ENCODE measurements at places on chromosomes 4 and X.

DNA sequence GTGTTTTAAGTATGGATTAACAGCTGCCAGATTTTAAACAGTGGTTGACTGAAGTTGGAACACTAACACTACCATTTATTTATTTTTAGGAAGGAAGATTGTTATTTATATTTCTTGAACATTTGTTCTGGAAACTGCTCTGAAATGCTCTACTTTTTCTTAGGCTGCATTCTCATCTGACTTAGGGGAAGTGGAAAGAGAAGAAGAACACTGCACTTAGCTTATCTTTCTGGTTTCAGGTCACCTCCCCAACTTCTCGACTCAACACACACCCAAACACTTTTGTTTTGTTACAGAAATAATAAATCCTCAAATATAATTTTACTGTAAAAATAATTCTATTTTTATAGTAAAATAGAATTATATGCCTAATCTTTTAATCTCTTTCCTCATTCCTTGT, 18.6 kb downstream of the BLTP1 start:
- no peak for DNase-seq

- DNase-seq = peak; percentile 41
Measured at GRCh38 chr4:108399610-108400265, 220.6 kb upstream of the RPL34 start.

GRCh38 chrX:117854806-117855205, 261.8 kb downstream of the KLHL13 start:
- no peak for DNase-seq

DNA sequence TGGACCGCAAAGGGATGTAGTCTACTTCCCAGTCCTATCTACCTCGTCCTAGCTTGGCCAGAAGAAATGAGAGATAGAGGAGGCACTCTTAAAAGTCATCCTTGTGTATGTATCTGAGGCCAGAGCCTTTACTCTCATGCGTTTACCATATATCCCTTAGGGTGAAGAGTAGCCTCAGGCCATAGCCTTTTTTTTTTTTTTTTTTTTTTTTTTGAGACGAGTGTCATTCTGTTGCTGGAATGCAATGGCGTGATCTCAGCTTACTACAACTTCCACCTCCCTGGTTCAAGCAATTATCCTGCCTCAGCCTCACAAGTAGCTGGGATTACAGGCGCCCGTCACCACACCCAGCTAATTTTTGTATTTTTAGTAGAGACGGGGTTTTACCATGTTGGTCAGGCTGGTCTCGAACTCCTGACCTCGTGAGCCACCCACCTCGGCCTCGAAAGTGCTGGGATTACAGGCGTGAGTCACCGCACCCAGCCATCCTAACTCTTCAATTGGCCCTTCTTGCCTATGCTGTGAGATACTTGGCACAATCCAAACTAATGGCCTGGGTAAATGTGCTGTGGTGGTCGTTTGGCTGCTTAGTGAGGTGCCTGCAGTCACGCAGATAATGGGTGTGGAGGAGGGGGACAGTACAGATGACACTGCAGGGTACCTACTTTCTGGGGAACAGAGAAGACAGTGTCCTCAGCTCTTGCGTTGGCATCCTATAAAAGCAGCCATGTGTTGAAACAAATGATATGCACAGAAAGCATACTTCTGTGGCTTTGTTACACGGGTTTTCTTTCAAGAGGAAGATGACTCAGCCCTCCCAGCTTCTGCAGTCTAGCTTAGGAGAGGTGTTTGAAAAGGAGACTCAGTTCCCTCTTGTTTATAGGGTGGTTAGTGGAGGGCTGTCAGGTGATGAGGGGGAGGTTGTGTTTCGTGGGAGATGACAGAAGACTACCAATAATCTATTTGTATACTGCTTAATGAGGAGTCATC, 10.4 kb upstream of the DGAT2L6 start:
- DNase-seq = no peak

GRCh38 chrX:70453024-70453618, 8.5 kb downstream of the DLG3 start:
- no peak for DNase-seq

GRCh38 chr4:143355540-143356217, 19.0 kb downstream of the GAB1 start:
- no peak for DNase-seq

GRCh38 chr4:168656946-168657473, 160.2 kb downstream of the PALLD start:
- DNase-seq = no peak

DNA sequence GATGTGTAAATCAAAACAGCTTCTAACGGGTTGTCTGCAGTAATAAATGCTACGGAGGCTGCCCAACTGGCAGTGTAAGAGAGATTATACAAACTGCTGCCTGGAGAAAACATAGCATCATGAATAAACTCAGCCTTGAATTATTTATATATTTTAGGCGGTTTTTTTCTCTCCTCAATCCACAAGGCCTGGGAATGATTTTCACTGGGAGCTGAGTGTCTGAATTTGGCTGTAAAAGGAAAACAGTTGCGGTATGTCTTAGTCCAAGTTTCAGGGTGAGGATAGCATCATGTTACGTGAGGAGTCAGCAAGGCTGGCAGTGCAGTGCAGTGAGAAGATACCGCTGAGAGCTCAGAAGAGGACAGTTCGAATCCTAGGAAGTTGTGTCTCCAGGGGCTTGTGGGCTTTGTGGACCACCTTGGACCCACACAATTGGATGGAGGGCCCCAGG, 291.5 kb upstream of the BOD1L1 start:
- no peak for DNase-seq

- DNase-seq = no peak
Measured at GRCh38 chr4:71095545-71095944, 102.1 kb downstream of the DCK start.

- no peak for DNase-seq
Measured at GRCh38 chr4:71872767-71873415, 89.0 kb upstream of the GC start.

DNA sequence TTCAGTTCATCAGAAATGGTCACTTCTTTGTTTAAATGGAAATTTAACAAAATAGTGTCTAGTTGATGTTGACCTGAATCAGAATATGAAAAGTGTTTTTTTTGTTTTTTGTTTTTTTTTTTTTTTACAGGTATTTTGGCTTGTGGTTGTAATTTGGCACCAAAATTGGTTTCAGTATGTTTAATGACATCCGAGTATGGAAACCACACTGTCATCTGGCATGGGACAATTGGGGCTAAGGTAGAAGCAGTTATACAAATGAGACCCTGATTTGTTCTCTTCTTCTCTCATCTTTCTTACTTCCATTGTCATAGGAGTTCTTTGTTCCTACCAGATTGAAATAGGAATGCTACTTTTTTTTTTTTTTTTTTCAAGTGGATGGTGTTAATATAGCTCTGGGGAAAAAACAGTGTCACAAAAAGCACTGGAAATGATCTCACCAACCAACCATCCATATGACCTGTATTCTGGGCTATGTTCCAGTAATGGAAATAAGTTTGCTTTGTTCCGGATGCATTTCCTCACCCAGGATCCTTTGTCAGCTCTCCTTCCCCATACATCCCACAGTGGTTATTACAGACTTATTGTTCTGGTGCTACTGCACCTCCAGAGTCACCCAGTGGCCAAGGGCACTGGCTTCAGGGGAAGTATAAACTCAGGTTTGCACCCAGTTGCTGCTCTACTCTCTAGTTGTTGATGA, 95.8 kb downstream of the ATXN3L start:
- DNase-seq = no peak

DNA sequence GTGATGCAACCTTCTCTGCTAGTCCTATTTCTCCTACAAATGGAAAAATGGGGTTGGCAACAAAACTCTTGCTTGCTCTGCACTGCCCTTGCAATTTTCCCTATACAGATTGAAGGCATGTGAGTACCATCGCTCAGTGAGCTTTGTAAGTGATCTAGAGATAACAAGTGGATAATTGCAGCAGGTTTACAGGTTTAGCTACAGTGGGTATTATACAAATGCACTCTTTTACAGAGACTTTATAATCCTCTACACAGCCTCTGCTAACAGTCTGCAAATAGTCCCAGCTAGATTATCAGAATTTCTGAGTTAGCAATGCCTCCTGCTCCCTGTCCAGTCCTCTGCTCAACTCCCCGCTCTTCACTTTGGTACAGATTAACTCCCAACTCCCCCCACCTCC, 11.1 kb downstream of the LEF1 start:
- no peak for DNase-seq

- DNase-seq = peak; percentile 30
Measured at GRCh38 chrX:118115953-118116712, 477 bp downstream of the KLHL13 start.

DNA sequence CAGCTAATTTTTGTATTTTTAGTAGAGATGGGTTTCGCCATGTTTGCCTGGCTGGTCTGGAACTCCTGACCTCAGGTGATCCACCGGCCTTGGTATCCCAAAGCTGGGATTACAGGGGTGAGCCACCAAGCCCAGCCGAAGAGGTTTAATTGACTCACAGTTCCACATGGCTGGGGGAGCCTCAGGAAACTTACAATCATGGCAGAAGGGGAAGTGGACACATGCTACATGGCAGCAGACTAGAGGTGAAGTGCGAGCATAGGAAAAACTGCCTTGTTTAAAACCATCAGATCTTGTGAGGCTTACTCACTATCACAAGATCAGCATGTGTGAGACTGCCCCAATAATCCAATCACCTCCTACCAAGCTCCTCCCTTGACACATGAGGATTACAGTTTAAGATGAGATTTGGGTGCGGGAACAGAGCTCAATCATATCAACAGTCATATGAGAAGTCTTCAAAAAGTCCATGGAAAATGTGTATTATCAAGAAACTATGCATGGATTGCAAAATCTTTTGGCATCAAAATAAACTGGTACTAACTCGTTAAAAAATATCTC, 25.8 kb upstream of the RPL39 start:
- no peak for DNase-seq

- DNase-seq = no peak
Measured at GRCh38 chrX:15418041-15418706, 34.0 kb upstream of the VEGFD start.

- no peak for DNase-seq
Measured at GRCh38 chr4:105014234-105014633, 132.4 kb upstream of the TET2 start.

DNA sequence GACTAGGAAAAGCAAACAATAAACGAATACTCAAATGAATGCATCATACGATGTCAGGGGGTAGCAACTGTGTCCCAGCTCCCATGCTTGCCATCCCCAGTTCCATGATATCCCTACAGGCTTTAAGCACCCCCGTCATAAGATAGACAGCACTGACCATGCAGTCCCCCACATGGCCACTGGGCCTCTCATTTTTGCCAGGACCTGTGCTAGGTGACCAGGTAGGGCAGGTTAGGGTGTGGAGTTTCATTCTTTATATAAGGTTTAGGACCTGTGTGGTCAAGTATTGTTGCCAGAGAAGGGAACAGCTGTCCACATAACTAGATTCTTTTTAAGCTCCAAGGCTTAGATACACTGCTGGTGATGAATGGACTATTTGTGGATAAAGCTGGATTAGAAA, 9.7 kb downstream of the PPEF2 start:
- peak; percentile 39 for DNase-seq

DNA sequence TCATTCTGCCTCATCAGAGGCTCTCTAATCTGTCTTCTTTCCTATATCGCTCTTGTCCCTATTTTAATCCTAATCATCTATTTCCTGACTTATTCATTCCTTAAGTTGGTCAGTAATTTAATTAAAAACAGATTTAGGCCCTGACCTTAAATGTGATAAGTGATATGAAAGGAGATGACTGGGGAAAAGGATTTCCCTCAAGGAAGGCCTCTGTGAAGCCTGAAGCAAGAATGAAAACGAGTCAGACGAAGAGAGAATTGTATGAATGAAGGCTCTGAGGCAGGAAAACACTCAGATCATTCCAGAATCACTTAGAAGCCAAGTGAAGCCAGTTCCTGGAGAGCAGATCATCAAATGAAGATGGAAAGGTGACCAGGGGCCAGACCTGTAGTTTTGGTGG, 22.1 kb downstream of the PKD2 start:
- no peak for DNase-seq

DNA sequence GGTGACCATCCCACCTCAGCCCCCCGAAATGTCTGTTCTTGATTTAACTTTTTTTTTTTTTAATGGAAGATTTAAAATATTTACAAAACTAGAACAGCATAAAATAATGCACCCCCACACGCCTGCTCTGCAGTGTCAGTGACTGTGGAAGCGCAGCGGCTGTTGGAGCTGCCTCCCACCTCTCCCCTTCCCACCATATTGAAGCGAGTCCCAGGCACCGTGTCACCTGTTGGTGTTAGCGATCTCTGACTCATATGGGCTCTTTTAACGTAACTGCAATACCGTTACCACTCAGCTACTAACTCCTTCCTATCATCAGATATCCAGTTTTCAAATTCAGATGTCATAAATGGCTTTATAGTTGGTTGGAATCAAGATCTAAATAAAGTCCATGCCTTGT, 17.1 kb upstream of the TADA2B start:
- DNase-seq = no peak

DNA sequence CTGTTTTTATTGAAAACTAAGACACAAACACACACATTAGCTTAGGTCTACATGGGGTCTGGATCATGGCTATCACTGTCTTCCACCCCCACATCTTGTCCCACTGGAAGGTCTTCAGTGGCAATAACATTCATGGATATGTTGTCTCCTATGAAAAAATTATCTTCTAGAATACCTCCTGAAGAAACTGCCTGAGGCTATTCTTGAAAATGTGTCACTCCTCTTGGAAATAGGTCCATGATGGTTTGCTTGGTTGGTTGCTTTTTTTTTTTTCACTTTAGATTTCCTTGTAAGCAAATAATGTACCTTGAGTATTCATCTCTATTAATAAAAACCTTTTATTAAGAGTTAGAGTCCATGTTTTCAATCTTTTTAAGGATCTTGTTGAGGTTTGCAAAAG, 195.3 kb upstream of the PDE5A start:
- no peak for DNase-seq

DNA sequence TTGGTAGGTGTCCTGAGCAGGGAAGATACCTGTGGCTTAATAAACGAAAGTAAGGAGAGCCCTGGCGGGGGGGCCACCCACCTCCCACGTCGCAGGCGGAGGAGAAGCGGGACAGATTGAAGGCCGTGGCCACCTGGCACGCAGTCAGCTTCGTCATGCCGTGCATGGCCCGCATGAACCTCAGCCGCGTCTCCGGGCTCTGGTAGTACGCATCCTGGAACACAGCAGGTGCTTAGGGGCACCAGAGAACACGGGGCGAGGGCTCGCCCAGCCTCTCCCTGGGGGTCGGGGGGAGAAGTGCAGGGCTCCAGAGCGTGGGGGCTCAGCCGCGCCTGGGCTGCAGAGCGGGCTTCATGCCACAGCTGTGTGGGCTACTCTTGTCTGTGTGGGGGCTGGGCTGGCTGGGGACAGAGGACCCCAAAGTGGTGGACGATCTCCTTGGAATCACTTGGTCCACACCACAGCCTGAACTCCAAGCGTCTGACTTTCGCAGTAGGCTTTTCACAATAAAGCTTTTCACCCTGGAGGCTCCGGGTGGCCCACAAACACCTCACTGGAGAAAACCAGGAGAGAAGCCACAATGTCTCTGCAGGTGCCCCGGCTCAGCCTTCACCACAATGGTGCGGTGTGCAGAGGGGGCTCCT, 27.1 kb upstream of the SLC25A6 start:
- no peak for DNase-seq

- no peak for DNase-seq
Measured at GRCh38 chrX:132501606-132502005, 12.8 kb upstream of the MBNL3 start.

- DNase-seq = peak; percentile 46
Measured at GRCh38 chrX:37905436-37906147, 58.2 kb upstream of the DYNLT3 start.

GRCh38 chr4:99965674-99966350, 15.7 kb upstream of the H2AZ1 start:
- DNase-seq = no peak

- no peak for DNase-seq
Measured at GRCh38 chr4:48774760-48775710, 5.0 kb downstream of the FRYL start.
